Islet precursor cell (in vitro differentiated cells): ENCODE measurements at places on chromosomes 16 and 17.
A peak's percentile ranks its signal among the peaks of the same experiment; 100 is the strongest.

GRCh38 chr17:39217734-39218369, 7.9 kb downstream of the STAC2 start:
- peak; percentile 54 for DNase-seq

DNA sequence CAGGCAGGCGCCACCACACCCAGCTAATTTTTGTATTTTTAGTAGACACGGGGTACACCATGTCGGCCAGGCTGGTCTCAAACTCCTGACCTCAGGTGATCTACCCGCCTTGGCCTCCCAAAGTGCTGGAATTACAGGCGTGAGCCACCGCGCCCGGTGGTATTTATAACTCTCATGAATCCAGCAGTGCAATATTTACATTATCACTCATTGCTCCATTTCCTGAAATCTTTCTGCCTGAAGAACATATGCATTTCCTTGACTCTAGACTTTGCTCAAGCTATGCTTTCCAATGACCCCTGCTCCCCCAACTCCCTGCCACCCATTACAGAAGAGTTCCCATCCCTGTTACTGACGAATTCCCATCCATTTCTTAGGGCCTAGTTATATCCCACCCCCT, 19.7 kb upstream of the NDUFAB1 start:
- no peak for DNase-seq

GRCh38 chr16:19559242-19559910, 3.9 kb downstream of the VPS35L start:
- DNase-seq = no peak

DNA sequence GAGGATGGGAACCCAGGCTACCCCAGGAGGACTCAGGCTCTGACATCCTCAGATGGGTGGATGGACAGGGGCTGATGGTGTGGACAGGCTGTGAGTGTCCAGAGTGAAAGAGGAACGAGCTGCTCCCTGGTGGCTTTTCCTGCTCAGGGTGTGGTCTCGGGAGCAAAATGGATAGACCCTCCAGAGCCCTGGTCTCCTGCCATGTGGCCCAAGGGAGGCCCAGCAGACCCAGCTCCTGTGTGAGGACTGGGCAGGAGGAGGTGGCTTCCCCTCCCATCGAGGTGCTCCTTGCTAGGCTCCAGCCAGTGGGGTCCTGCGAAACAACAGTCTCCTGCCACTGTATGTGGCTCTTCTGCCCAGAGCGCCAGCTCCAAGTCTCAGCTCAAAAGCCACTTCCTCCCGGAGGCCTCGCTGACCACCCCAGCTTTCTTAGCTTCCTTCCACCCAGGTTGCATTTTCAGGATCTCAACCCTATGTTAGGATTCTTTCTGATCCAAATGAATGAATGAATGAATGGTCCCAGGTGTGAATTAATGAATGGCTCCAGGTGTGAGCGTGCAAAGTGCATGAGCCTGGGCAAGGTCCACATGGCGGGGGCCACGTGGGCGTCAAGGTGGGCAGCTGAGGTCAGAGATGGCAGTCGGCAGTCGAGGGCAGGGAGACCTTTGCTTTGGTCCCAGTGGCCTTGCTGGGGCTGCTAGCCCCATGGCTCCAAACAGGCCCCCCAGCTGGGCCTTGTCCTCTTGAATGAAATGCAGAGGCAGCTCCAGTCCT, 120.3 kb upstream of the CIBAR2 start:
- no peak for DNase-seq

GRCh38 chr17:70172449-70172848, 3.1 kb downstream of the KCNJ2 start:
- no peak for DNase-seq

DNA sequence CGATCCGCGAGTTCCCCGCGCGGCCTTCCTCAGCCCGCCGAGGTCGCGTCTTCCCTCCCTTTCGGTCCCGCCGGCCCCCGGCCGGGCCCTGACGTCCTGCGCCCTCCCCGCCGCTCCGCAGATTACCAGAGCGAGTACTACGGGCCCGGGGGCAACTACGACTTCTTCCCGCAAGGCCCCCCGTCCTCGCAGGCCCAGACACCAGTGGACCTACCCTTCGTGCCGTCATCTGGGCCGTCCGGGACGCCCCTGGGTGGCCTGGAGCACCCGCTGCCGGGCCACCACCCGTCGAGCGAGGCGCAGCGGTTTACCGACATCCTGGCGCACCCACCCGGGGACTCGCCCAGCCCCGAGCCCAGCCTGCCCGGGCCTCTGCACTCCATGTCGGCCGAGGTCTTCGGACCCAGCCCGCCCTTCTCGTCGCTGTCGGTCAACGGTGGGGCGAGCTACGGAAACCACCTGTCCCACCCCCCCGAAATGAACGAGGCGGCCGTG, 5.4 kb downstream of the LHX1 start:
- peak; percentile 63 for DNase-seq

- peak; percentile 98 for DNase-seq
Measured at GRCh38 chr17:36921095-36921851, 16.0 kb upstream of the LHX1 start.

DNA sequence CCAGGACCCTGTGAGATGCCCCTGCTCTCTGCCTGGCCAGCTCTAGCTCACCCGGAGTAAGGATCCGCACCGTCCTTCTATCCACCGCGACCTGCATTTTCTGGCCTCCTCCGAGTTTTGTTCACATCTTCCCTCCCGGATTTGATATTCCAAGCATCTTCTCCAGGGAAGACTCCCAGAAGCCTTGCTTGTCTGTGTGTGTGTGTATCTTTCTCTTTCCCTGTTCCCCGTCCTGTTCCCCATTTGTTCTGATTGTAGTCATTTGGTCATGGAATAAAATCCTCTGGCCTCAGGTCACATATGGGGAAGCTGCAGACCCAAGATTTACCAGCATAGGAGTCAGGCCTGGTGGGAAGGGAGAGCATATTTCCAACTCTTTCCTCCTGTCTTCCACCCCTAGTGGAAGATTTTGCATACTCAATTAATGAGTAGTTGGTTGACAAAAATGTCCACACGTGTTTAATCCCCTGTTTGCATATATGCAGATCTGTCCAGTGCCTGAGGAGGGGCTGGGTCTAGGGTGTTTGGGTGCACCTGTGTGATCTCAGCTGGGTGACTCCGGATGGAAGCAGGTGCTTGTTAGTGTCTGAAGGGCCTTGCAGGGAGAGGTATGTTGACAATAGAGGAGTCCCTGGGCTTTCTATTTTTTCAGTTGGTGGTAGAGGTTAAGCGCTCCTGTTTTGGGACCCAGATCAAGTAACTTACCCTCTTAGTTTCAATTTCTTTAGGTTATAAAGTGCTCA, 1.9 kb downstream of the PRAC1 start:
- no peak for DNase-seq

DNA sequence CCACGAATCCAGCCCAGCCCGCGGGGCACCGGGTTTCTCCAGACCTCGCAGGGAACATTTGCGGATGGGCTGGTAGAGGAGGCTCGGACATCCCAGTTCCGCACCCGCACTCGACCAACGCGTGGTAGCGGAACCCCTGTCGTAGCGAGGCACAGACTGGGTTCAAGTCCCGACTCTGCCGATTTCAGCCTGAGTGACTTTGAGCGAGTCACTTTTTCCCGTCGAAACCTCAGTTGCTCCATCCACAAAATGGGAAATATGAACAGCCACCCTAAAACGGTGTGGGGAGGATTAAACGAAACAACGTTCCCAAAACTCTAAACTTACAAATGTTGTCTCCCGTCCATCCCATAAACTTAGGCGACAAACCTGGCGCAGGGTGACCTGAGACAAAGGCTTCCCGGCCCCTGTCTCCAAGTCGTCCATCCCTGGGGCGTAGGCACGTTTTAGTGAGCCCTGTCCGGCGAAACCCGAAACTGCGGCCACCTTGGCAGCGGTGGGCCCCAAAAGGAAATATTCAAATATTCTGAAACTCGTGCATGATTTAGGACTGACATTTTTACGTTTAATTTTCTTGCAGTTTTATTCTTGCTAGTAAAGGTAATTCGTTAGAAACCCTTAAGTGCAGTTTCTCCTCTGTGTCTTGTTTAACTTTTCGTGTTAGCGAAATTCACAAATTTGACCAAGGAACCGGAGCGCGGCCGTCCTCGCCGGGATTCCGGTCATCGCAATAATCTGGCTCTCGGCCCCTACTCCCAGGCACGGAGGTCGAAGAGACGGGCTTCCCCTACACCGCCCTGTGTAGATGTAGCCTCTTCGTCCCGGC, 1.9 kb upstream of the MLLT6 start:
- DNase-seq = no peak

DNA sequence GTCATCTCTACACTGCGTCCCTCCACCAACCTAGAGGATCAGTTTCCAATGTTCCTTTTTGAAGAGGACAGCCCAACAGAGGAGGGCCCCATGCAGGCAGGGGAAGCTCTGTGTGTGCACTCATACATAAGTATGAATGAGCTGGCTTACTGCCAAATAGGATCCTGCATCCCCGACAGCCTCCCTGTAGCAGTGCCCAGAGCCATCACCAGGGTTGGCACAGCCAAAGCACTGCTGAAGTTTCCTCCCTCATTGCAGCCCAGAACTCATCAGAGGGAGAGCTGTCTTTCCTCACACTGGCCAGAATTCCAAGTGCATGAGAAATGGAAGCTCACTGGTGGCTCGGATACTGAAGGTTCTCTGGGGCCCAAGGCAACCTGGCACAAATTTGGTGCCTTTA, 114.4 kb downstream of the ASIC2 start:
- DNase-seq = no peak

DNA sequence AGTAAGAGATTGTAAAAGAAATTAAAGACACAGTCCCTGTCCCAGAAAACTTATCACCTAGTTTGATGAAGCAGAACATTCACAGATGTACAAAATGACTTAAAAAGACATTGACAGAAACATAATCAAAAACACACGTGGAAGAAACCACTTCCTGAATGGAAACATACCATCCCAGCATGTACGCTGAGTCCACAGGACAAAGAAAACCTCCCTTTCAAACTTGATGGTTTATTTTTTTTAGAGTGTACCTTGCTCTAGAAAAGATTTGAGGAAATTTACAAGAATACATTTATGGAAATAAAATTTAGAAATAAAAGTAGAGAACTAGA, 140.9 kb downstream of the PMP22 start:
- no peak for DNase-seq

DNA sequence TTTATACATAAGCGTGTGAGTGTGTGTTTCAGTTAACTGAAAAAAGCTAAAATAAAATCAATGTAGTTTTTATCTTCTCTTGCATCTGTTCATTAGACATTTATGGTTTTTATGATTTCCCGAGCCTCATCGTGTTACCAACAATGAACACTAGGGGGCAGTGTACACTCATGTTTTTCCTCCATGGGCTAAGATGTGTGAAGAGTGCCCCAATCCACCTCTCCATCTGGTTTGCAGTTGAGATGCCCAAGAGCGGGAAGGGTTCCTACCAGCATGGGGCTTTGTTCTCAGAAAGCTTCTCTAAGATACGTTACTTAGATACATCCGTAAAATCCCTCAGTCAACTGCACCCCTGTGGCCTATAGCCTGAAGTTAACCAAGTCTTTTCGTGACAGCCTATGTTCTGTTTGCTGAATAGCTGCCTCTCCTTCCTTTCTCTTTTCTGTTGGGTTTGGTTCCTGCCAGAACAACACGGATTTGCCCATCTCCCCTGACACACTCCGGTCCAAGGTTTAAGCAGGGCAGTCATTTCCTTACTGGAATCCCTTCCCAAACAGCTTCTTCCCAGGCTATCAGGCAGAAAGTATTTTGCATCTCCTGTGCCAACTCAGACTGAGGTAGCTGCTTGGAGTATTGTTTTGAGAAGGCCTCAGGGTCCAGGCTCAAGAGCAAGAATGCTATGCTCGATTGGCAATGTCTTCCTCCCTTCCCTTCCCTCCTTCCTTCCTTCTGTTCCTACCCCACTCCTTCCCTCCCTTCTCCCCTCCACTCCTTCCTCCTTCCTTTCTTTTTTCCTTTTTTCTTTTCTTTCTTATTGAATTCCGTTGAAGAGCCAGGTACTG, 12.9 kb upstream of the ELAC2 start:
- no peak for DNase-seq

DNA sequence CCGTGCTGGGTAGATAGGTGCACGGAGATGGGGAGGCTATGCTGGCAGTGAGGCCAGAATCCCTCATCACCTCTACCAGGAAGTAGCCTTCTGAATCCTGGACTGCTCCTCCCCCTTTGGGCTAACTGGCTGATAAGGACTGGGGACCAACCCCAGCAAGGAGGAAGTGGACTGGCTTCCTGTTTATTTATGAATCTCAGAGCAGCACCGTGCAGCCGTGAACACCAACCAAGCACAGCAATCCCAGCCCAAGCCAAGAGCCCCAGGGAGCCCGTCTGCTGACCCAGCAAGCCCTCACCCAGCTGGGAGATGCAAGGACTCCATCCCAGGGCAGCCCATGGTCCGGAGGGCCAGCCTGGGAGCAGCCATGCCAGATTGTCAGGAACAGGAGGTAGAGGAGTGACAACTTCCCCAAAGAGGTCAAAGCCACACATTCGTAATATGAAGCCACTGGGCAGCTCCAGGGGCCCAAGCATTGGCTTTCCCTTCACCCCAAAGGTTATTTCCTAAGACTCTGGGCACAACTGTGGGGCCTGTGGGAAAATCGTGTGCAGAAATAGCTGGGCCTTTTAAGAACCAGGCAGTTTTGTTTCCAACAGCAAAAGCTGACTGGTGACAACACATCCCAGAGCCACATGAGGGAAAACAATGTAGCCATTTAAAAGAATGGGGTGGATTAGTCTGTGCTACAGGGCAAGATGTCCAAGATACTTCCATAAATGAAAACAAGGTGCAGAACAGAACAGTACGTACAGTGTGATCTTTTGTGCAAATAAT, 23.9 kb downstream of the PHB1 start:
- DNase-seq = no peak

- DNase-seq = peak; percentile 63
Measured at GRCh38 chr17:55743103-55743679, 7.7 kb upstream of the PCTP start.

GRCh38 chr17:64063088-64063487, 42.7 kb upstream of the ICAM2 start:
- DNase-seq = no peak

GRCh38 chr17:72661116-72661944, 431.2 kb downstream of the SLC39A11 start:
- peak; percentile 98 for DNase-seq

DNA sequence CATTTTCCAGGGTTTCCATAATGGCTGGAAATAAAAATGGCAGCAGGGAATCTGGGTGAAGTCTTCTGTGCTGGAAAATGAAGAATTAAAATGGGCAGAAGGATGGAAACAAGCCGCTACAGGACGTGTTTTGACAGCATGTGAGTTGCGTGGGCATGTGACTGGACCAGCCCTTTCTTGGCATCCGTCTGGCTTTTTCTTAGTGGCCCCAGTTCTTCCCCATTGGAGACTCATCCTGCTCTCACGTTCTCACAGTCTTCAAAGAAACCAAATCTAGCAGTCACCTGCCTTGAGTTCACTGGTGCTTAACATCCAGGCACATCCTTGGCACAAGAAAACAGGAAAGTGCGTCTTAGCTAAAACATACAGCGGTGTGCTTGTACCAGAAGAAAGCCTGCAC, 180.2 kb upstream of the CACNG5 start:
- no peak for DNase-seq

GRCh38 chr16:79101491-79101890, 499.0 kb downstream of the MAF start:
- no peak for DNase-seq

DNA sequence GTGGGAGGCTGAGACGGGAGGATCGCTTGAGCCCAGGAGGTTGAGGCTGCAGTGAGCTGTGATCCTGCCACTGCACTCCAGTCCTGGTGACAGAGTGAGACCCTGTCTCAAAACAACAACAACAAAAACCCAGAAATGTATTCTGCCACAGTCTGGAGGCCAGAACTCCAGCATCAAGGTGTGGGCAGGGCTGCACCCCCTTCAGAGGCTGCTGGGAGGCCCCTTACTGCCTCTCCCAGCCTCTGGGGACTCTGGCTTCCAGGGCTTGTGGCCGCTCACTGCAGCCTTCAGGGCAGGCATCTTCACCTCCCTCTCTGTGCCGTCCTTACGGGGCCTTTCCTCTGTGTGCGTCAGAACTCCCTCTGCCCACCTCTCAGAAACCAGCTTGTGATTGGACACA, 209.4 kb upstream of the GSE1 start:
- DNase-seq = no peak
